Hematopoietic multipotent progenitor cell (in vitro differentiated cells): ENCODE measurements at places on chromosomes 4 and X.
A peak's percentile ranks its signal among the peaks of the same experiment; 100 is the strongest.

GRCh38 chrX:150212672-150213480 is 150.2 kb upstream of the MAMLD1 start:
- no peak for DNase-seq

DNA sequence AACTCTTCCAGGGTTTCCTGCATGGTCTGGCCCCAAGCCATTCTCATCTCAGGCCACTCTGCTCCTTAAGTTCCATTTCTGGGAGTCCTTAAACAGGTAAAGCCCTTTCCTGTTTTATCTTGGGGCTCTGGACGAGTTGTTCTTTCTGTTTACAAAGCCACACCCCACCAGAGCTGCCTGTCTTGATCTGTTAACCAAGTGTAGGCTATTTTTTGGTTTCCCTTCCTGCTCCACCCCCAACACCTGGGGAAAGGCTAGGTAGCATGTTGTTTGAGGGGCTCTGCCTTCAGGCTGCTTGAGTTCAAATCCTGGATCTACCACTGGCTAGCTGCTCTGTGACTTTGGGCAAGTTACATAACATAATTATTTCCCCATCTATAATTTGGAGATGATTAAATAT is 40.0 kb downstream of the ERVMER34-1 start:
- DNase-seq, result no peak

DNA sequence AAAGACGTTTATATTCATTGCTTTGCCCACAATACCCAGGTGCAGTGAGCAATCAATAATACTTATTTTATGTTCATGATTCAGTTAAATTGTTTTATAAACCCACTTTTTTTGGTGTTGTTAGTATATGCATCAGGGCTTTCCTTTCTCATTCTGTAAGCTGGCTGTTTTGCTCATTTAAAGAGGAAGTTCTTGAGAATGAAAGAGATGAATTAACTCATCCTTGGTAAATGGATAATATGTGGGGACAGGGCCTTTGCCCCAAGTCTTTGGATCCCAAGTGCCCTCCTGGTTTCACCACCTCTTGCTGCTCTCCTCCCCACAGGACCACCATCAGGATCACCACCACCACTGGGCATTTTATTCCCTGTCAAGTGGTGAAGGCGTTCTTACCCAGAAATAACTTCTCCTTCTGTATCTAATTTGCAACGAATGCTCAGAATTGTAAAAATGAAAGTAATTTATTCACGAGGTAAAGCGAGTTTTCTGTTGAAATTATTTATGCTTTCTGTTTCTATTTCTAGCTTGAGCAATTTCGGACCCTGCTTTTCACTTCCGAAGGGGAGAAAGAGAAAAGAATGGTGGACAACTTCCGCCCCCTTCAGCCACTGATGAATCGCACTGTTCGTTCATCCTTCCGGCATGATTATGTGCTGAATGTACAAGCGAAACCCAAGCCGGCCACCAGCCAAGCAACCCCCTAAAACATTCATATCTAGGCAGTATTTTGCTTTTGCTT is 8.2 kb upstream of the ZRSR2 start:
- no peak for DNase-seq

GRCh38 chr4:104592183-104592582 is 97.5 kb upstream of the CXXC4 start:
- no peak for DNase-seq

GRCh38 chr4:52926196-52926974 is 64.3 kb downstream of the RASL11B start:
- no peak for DNase-seq

DNA sequence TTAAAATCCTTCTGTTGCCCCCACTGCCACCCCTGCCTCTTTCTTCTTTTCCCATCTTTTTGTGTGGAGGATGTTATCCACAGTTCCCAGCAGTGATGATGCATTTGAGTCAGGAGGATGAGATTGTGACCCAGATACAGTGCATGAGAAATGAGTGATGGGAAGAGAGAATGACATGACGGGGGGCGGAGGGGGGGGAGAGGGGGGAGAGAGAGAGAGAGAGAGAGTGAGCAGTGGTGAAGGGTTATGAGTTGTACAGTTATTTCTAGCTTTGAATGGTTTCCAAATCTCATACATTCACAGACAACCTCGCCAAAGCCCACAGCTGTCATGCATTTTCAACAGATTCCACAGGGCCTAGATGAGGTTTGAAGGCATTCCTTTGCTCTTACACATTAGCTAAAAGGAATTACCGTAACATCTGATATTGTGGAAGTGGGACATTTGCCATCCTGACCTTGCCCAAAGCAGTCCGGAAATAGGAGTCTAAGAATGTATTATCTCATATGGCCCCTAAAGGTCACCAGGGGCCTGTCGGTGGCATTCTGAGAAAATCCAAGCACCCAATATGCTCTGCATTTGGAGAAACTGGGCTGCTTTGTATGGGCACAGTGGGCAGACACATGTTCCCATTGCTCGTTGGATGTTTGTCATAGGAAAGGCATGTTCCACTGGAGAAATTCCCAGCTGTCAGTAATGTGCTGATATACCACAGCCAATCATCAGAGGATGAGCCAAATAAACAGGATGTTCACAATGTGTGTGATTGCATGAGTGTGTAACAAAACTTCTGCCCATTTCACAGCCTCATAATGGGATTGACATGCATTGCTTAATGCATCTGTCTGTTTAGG is 435.8 kb downstream of the SPRY1 start:
- DNase-seq, result no peak

DNA sequence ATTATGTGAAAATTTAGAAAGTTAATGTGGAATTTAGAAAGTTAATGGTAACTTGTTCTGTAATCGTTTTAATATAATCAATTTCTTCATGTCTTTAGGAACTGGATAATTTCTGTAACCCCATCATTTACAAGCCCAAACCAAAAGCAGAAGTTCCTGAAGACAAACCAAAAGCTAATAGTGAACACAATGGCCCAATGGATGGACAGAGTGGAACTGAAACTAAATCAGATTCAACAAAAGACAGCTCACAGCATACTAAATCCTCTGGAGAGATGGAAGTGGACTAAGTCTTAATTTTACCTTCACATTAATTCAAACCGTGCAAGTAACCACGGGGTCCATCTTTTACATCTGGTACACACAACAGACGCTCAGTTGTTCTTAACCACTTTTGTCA is 48.1 kb upstream of the PLK4 start:
- DNase-seq, result no peak

DNA sequence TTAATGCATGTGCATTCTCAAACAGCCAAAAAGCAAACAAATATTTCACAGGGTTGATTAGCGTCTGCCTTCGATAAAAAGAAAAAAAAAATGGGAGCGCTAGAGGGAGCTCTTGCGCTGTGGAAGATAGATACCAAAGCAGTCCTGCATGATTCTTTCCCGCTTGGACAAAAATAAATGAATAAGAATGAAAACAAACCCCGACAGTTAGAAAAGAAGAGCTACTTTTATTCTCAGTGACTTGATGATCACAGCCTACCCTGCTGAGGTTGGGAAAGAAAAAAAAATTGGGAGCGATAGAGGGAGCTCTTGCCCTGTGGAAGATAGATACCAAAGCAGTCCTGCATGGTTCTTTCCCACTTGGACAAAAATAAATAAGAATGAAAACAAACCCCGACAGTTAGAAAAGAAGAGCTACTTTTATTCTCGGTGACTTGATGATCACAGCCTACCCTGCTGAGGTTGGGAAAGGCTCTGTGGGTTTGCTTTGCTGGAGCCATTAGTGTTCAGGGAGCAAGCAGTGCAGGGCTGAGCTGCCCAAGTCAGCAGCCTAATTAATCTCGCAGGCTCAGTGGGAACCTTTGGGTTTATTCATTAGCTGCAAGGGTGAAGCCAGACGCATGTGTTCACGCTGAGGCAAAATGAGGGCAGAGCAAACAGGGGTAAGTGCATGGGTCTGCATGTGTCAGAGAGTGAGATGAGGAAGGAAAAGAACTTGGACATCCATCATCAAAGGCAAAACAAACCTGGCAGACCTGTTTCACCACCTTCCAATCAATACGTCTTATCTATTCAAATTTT is 249.3 kb upstream of the PRKX start:
- DNase-seq, result no peak

- DNase-seq, result no peak
Observed at GRCh38 chr4:38308728-38309311, 348.6 kb downstream of the PTTG2 start.

- DNase-seq, result no peak
Observed at GRCh38 chr4:51931461-51931860, 88.5 kb downstream of the DCUN1D4 start.

GRCh38 chr4:132245319-132245718 is 903.8 kb upstream of the PCDH10 start:
- no peak for DNase-seq

GRCh38 chr4:82500435-82501153 is 61.2 kb downstream of the TMEM150C start:
- no peak for DNase-seq

DNA sequence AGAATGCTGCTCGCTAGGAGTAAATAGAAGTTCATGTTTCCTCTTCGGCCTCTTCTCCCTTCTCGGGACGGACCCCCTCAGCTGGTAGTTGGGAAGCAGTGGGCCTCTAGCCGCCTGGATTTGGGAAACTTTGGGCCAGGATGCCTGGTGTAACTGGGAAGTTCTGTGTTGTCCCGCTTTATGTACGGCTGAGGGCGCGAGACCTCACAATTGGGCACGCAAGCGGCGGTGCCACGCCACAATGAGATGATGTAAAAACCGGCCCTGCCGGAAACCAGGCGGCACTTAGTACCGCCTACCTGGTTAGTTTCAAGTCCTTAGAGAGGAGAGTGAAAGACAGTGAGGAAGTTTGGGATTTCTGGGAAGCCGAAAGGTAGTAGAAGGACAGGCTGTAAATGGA is at the start of gene CT83:
Gene CT83 (minus strand): TSS at position 155 of the 400 bp plus-strand sequence. CDS start 120 bp downstream, at position 35.
- DNase-seq, result no peak

DNA sequence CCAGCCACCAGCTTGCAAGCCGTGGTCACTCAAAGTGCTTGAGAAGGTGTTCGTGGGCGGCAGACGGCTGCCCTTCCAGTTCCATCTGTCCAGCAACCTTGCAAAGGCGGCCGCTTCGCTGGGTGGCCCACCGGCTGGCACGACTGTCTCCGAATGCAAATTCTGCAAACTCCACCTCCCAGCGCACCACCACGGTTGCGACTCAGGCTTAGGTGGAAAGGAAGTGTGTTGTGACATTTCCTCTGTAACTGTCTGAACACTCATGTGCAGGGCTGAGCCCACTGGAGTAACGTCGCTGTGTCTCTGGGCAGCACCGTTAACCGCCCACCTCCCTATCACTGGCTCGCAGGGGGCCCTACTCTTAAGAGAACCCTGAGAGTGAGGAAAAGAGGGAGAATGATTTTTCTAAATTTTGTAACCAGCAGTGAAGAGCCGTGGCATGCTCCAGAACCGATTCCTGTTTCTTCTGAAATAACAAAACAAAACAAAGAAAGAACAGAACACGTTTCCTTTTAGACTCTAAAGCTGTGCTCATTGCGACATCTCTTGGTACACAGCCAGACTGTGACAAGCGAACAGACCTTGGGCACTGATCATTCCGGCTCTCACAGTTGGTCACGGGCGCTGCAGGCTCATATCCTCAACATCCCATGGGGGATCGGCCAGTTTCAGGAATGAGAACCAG is at the start of gene P2RY8:
Gene P2RY8 (minus strand): TSS at position 155 of the 685 bp plus-strand sequence. CDS start 70,627 bp downstream, outside the sequence.
- peak; percentile 88 for DNase-seq

DNA sequence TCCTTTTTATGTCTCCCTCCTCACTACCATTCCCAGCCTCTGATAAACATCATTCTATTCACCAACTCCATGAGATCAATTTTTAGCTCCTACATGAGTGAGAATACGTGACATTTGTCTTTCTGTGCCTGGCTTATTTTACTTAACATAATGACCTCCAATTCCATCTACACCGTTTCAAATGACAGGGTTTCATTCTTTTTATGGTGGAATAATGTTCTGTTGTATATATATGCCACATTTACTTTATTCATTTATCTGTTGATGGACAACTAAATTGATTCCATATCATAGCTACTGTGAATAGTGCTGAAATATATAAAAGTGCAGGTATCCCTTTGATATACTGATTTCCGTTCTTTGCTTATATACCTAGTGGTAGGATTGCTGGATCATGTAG is 503.9 kb downstream of the SMARCA1 start:
- DNase-seq, result no peak

- no peak for DNase-seq
Observed at GRCh38 chr4:16233569-16234177, 7.4 kb upstream of the TAPT1 start.

DNA sequence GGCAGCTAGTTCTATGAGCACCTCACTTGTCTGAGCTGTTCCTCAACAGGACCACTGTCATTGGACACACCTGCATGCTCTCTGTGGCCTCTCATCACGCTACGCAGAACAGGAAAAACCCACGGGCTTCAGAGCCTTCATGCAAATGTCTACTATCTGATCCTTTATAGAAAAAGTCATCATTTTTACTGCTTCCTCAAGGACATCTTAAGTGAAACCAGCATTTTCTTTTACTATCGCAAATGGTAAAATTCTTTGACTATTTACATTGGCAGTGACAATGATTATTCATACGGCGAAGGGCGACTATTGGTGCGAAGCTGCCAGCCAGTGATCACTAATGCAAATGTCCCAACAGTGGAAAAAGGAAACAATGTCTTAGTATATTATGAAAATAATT is 147.0 kb downstream of the AFAP1 start:
- DNase-seq, result no peak

DNA sequence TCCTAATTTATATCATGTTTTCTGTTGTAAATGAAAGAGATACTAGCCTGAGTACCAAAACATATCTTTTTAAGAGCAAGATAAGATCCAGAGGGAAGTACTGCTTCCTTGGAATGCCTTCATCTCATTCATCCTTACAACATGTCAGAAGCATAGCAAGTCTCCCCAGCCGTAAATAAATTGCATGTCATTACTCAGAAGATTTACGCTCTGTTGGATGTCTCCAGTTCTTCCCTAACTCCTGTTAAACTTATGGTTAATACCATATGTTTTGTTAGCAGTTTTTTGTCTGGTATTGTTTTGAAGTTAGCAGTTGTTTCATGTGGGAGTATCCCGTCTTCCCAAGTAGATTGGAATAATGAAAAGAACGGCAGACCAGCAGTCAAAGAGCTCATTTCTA is 7.5 kb upstream of the GPC3 start:
- no peak for DNase-seq

- DNase-seq, result no peak
Observed at GRCh38 chrX:38041237-38041636, 34.9 kb downstream of the SYTL5 start.

DNA sequence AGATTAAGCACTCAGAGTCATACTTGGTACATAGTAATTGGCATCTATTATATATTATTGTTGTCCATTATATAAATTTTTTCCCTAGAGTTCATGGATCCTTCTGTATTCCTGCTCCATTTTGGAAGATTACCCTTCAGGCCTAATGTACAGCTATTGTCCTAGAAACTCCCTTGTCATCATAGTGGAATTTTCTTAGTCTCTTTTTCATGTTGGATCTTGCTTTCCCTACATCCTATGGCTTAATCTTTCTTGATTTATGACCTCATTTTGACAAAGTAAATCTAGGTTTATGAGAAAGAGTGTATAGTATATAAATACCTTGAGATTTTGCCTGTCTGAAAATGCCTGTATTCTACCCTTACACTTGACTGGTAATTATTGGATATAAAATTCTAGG is 22.1 kb downstream of the ARMCX4 start:
- DNase-seq, result no peak

DNA sequence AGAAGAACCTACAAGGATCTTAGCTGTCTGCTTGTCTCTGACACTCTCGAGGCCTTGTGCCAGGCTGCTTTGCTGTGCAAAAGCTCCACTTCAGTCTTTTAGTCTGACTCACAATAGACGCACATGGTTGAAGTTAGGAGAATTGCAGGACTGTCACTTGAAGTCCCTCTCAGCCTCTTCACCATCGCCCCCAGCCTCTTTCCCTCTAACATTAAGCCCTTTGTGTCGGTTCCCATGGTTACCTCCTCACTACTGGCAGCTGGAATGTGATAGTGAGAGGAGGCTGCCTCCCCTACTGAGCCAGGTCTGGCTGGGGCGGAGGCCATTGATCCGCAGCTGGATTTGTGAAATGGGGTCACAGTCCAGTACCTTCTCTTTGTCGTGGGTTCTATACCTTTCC is 201.8 kb downstream of the SOWAHB start:
- DNase-seq, result no peak
